ENCODE measurements at places on chromosomes 3 and 15.

- DNase-seq, result no peak
Observed at GRCh38 chr15:88393719-88394519, 73.3 kb downstream of the MRPL46 start.

- no peak for DNase-seq
Observed at GRCh38 chr3:28088811-28089526, 152.4 kb upstream of the CMC1 start.

DNA sequence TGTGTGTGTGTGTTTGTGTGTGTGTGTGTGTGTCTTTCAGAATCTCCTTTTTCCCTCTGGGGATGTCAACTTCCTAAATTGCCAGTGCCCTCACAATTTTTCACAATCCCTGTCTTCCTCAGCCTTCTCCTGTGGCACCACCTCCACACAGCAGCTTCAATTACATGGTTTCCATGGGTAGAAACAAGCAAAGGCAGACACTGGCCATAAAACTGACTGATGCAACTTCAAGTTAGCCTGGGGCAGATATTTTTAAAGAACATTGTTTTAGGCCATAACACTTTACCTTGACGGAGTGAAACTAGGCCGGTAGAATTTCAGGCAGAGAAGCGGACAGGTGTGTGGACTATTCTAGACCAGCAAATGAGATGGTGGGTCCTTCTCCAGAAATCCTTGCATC is 405.8 kb upstream of the SUCLG2 start:
- DNase-seq, result no peak

GRCh38 chr3:141049681-141050080 is 1.5 kb upstream of the SPSB4 start:
- DNase-seq, result no peak

- DNase-seq, result no peak
Observed at GRCh38 chr3:52352566-52352965, 36.4 kb downstream of the DNAH1 start.

DNA sequence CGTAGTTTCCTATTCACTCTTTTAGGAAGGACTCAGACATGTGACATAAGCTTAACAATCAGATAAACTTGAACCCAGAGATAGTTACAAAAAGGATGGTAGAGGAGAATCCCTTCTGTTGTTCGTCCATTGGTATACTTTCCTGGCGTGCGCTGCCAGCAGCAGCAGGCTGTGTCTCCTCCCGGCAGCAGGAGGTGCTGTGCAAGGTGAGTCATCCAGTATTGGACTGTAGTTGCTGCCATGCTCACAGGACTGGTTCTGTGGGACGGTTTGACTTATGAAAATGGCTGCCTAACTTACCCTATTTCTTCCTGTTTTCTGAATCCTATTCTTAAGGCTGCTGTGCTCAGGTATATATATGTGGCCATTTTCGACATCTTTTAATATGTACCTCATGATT is 253.4 kb upstream of the LRRC3B start:
- no peak for DNase-seq

- no peak for DNase-seq
Observed at GRCh38 chr3:144770915-144771351, 799.3 kb downstream of the DIPK2A start.

GRCh38 chr3:9809239-9809614 is 835 bp upstream of the TTLL3 start:
- no peak for DNase-seq

DNA sequence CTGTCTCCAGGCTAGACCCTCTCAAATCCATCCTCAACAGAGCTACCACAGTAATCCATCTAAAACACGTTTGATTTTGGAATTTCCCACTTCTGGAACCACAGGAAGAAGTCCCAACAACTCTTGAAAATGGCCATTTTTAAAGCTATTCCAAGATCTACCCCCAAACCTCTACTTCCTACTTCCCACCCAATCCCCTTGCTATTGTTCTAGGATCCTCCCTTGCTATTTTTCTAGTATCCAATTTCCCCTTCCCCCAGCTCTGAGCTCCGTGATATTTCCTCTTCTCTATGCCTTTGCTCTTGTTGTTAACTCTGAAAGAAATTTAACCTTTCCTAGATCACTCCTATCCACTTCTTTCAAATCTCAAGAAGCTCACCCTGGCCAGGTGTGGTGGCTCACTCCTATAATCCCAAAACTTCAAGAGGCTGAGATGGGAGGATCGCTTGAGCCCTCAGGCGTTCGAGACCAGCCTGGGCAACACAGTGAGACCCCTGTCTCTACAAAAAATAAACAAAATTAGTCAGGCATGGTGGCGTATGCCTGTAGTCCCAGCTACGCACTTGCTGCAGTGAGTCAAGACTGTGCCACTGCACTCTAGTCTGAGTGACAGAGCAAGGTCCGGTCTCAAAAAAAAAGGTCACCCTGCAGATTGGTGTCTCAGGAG is 13.0 kb downstream of the UACA start:
- DNase-seq, result no peak

- no peak for DNase-seq
Observed at GRCh38 chr3:77816366-77816765, 776.5 kb downstream of the ROBO2 start.

DNA sequence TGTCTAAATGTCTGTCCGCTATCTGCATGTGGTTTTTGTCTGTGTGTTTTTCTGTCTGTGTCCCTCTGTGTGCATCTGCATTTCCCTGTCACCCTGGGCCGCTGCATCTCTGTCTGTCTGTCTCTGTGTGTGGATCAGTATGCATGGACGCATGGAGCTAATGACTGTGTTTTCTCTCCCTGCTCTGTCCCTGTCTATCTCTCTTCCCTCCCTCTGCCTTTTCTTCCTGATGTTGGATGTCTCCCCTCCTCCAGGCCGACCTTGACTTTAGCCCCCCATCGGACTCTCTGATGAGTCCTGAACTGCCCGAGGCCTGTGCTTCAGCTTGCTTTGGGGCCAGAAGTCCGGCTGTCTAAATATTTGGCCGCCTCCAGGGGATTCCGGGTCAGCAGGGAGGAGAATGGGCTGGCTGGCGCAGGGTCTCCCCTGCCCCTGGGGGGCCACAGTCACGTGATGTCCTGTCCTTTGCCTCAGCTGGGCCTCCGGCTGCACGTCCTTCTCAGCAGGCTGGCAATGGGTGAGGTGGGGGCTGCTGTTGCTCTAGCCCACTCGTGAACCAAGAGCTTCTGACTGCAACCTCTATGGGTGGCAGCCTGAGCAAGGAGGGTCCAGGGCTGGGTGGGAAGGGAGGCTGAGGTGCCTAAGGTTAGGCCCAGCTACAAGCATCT is 3.7 kb downstream of the SLC38A3 start:
- no peak for DNase-seq

DNA sequence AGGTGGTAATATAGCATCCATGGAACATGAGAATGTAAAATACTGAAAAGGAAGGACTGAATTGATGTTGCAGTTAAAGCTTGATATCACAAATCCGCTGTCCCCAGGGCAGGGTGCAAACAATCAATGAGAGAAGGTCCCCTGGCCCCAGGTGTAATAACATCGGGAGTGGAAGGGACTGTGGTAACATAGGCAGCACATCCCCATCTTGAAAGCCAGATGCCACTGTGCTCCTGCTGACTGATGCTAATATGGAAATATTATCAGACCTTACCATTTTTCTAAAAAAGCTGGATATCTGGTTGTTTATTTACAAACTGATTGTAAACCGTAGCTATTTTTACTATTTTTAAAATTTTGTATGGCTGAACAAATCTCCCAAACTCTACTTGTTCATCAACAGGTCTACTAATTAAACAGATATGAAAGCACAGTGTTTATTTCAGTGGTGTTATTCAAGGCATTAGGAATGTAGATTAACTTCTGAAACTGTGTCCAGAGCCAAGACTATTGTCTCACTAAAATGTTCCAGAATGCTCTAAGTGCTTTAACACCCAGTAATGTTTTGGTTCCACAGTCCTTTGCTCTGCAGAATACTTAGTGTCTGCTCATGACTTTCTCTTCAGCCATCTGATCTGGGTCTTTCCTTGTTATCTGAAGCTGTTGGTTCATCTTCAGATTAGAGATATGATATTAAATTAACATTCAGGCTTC is 386.0 kb upstream of the RARB start:
- DNase-seq, result no peak

GRCh38 chr3:174089592-174089991 is 692.0 kb downstream of the NLGN1 start:
- no peak for DNase-seq

DNA sequence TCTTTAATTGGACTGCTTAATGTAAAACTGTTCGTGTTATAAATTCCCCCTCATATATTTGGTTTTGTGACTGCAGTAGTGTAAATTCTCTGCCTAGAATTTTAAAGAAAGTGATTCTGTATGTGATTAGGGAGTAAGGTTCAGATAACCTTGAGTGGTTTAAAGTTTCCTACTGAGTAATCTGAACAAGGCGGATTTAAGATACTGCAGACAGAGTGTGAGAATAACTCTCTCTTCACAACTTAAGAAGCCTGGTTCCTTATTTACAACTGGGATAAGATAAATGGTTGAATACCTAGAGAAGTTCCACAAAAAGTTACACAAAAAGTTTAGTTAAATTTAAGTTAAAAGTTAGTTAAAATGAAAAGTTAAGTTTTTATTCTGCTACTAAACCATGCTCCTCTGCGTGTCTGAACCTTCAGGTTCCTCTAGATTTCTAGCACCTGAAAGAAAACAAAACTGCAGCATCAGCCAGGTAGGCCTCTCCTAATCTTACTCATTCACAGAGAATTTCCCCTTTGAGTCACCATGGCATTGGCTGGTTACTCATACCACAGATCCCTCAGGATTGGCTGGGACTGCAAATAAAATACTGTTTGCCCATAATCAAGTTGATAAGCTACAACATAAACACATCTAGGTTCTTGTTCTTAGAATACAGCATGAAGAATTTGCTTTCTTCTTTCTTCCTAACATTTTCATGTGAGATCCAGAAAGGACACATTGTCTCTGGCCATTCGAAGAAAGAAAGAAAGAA is at the start of gene ARL14:
ARL14 (plus strand) TSS at position 614 of the 757 bp plus-strand sequence. CDS start 187 bp downstream, outside the sequence.
- DNase-seq, result no peak

- DNase-seq, result no peak
Observed at GRCh38 chr3:173065543-173065981, 75.5 kb downstream of the SPATA16 start.

- DNase-seq, result no peak
Observed at GRCh38 chr3:191634902-191635301, 173.9 kb downstream of the PYDC2 start.

DNA sequence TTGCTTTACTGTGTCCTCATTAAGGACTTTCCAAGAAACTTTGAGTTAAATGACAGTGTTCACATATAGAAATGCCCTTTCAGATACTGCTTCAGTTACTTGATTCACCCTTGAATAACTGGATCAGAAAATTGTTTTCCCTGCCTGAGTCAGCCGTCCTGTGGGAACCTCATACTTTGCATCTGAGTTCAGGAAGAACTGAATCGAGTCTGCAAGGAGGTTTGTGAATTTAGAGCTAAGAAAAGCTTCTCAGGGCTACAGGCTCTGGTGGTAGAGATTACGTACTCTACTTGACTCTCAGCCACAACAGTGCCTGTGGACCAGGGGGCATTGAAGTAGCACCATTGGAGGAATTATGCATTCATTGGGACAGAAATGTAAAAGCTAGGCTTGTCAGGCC is 252.4 kb upstream of the C2CD4B start:
- no peak for DNase-seq

DNA sequence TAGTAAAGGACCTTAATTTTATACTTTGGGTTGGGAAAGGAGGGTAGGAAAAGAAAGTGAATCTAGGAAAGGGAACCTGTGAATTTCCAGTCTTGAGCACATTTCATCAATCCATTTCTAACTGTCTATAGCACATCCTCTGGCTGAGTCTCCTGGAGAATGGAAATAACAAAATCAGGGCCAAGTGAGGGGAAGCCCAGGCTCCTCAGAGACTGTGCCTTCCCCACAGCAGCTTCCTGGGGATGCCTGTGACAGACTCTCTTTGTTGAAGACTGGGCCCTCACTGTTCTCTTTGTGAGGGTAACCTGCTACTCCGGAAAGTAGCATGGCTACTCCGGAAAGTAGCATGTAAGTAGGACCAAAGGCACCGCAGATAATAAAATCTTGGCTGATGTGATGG is 22.6 kb upstream of the CSPG5 start:
- no peak for DNase-seq

DNA sequence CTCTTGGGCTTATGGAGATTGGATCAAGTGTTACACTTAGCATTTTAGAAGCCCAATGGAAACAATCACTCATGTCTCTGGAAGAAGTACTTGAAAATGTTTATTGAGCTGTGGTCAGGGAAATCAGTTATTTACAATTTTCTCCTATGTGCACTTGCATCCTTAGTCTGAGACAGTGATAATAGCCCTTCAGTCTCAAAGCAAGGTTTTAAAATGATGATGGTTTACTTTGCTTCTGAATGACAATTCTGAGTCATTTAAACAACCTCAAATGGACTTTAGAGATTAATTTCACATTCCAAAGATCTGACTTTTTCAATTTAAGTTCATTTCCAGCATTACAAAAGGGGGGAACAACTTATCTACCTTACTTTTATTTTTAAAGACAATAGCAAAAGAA is 20.1 kb downstream of the TIPARP start:
- DNase-seq, result no peak

DNA sequence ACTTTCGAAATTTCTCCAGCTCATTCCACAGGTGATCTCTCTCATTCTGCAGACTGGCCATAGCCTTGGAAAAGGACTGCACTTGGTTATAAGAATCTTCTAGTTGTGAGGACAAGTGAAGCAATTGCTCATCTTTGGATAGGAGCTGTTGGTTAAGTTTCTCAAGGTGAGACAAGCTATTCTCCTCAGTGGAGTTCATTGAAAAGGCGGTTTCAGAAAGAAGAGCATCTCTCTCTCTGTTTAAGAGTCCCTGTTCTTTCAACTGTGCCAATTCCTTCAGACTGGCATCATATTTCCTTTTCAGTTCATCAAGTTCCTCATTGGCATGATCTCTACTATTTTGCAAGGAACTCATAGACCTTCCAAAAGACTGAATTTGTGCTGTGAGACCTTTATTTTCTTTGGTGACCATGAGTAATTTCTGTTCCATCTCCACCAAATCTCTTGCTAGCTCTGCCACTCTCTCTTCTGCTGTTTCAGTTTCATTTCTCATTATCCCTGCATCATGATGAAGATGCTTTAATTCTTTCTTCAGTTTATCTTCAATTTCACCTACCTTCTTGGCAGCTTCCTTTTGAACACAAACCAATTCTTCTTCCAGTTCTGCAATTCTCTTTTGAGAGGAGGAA is 30.2 kb upstream of the HCLS1 start:
- no peak for DNase-seq

- no peak for DNase-seq
Observed at GRCh38 chr3:184594371-184595001, 32.9 kb downstream of the EPHB3 start.

- DNase-seq, result no peak
Observed at GRCh38 chr3:86969500-86970189, 21.3 kb downstream of the VGLL3 start.

DNA sequence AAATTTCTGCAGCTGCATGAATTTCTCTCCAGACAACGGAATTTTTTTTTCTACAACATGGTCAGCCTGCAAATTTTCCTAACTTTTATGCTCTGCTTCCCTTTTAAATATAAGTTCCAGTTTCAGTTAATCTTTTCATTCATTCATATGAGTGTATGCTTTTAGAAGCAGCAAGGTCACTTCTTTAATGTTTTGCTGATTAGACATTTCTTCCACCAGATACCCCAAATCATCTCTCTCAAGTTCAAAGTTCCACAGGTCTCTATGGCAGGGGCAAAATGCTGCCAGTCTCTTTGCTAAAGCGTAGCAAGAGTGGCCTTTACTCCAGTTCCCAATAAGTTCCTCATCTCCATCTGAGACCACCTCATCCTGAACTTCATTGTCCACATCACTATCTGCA is 205.6 kb upstream of the GRM7 start:
- DNase-seq, result no peak

GRCh38 chr3:69248436-69248835 is 126.0 kb upstream of the LMOD3 start:
- no peak for DNase-seq

- DNase-seq, result no peak
Observed at GRCh38 chr3:20038699-20039465, 1.4 kb upstream of the KAT2B start.
